GOT3 (cell line): ENCODE measurements at places on chromosomes 1 and 21.
A peak's percentile ranks its signal among the peaks of the same experiment; 100 is the strongest.

DNA sequence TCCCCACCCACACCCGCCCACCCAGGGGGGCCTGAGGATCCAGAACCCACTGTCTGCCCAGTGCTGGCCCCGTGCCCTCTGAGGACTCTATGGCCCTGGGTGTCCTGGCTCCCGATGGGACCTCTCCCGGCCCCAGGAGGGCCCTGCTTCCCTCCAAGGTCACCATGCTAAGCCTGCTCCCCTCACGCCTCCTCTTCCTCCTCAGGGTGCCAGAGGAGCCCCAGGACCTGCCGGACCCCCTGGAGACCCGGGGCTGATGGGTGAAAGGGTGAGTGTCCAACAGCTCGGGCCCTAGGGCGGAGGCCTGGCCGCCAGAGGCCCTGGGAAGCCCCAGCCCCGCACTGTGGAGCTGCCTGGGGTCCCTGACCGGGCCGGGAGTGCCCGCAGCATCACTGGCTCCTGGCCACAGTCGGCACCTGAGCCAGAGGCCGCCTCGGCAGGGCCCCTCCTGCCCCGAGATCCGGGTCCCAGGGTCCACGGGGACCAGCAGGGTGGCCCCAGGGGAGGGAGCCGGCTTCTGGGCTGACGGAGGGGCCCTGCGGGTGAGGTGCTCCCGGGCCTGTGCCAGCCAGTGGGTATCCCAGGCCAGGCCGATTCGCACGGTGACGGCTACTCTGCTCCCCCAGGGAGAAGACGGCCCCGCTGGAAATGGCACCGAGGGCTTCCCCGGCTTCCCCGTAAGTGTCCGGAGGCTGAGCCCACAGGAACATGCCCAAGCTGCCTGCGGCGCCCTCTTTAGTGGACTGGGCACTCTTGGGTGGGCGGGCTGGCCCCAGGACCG lies 16.1 kb downstream of the COL6A1 start:
- DNase-seq: no peak

- peak; percentile 49 for DNase-seq
Measured at GRCh38 chr1:46522184-46522968, 29.1 kb downstream of the KNCN start.

DNA sequence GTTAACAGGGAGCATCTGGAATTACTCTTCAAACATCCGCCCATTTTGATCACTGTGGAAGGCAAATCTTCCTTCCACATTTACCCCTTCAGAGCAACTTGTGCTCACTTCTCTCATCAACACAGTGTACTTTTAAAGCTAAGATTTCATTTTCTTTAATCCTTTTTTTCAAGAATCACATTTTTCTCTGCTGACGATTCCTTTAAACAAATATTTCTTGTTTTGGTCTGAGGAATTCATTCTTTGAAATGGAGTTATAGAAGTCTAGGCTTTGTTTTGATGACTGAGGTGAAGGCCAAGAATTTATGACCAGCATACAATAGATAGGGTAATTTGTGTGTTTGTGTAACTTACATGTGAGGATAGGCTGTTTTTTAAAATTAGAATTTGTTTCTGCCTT lies 25.6 kb downstream of the LRRC42 start:
- DNase-seq: no peak

DNA sequence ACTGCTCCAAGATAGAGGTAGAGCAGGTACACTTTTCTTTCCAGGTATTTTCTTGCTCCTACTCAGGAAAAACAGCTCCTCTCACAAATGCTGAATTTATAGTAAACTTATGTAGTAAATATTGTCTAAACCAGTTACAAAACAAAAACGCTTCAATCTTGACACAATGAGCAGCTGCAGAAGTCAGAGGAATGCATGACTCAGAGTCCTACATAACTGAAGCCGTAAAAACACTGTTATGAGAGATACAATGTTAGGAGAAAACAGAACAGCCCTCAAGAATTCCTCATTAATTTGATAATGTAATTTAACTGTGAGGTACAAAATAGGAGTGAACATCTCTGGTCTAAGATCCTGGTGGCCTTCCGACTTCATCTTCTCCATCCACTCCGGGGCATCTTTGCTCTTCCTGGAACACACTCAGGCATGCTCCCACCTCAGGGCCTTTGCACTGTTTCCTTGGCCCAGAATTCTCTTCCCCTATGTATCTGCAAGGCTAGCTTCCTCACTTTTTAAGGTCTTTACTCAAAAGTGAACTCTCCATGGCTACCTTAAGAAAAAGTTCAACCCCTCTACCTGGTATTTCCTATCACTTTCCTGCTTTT lies 138.5 kb downstream of the SLC45A1 start:
- no peak for DNase-seq

DNA sequence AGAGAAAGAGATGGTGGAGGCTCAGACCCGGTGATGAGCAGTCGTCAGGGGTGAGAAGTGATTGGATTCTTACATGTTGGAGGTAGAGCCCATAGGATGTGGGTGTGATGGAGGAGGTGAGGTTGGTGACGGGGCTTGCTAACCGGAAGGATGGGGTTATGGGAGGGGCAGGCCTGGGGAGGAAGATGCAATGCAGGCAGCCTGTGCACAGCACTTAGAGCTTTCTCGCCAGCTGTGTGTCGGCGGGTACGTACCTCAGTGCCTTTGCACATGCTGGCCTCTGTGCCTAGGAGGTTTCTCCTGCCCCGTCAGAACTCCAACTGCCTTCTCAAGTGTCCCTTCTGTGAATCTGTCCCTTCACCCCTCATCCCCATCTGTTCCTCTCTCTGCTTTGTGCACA lies 2.9 kb upstream of the BSND start:
- DNase-seq: no peak

DNA sequence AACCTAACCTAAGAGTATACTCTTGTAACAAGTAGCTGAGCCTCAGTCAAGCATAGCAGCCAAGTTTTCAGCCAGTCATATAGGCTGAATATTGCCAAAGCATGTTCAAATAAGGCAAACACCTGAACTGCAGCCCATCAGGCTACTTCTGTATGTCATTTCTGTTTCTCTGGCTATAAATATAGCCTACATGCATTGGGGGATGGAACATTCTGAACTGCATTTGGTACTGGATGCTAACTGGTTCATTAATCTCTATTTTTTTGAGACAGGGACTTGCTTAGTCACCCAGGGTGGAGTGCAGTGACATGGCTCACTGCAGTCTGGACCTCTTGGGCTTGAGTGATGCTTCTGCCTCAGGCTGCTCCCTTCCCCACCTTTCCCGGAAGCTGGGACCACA lies 37.3 kb downstream of the MAST2 start:
- DNase-seq: no peak

DNA sequence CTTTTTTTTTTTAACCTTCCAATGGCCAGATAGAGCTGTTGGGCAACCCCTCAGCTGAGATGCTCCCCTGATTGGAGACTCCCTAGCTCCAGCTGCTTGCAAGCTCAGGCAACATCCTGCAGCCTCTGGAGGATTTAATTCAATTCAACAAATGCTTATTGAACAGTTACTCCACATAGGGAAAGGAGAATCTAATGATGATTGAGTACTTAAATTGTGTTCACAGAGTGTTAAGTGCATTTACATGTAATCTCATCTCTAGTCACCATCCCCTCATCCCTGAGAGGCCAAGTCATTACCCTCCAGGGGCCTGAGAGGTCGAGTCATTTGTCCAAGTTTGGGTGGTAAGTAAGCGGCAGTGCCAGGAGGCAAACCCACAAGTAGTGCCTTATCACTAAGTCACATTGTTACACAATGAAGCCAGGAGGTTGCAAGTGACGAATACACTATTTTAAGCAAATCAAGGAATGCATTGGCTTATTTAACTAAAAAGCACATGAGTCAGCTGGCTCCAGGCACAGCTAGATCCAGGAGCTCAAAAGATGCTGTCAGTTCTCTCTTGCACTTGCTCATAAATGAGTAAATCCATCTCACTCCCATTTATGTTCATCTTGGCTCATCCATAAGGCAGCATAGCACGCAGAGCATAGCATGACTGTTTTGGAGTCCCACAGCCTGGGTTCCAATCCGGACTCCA lies 64.3 kb downstream of the OPTC start:
- peak; percentile 67 for DNase-seq

- DNase-seq: no peak
Measured at GRCh38 chr1:9606948-9607347, 18.2 kb downstream of the TMEM201 start.

GRCh38 chr1:35544976-35545375 lies 12.2 kb downstream of the KIAA0319L start:
- no peak for DNase-seq

- no peak for DNase-seq
Measured at GRCh38 chr1:18830596-18830995, 28.9 kb downstream of the TAS1R2 start.

GRCh38 chr1:53189061-53189460 lies 7.6 kb upstream of the CPT2 start:
- DNase-seq: no peak

DNA sequence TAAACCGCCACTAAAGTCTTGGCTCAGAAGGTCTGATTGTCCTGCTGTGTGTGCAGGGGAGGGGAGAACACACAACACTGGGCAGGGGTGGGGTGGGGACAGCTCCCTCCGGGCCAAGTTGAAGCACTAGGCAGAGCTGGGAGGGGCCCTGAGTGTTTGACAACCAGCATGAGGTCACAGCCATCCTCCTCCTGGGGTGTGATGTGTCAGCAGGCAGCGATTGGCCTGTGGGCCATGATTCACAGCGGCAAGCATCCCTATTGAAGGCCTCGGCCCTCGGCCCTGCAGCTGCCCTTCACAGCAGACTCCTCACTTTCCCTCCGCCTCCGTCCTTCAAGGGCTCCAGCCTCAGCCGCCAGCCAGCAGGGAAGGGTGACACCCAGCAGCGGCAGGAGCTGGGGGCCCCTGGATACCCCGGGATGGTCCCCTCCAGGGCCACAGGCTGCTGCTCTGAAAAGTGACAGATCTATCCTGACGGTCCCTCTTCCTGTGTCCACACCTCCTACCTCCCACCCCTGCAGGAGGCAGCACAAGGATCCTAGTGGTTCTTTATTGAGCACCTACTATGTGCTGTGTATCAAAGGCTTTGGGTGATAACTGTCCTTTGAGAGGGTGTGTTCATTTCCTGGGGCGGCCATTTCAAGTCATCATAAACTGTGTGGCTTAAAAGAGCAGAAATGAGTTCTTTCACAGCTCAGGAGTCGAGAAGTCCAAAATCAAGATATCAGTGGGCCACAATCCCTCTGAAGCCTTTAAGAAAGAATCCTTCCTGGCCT lies 66.0 kb upstream of the SLC25A33 start:
- DNase-seq: peak; percentile 59

GRCh38 chr1:115239426-115239825 lies 98.6 kb downstream of the NGF start:
- DNase-seq: no peak

DNA sequence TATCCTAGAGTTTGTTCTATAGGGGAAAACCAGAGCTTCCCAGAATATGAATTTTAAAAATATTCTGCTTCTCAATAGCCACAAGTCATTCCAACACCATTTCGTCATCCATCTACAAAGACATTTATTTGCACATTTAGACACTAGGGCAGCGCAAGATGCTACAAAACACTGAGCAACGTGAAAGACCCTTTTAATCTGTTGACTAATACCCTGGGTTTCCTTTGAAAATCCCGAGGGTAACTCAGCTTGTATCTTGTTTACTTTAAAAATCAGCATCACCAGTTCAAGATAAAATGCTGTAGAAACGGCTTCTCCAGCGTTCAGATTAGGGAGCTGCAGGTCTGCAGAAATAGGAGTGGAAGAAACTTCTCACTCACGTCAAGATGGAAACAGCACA lies 13.5 kb downstream of the PDPN start:
- DNase-seq: no peak

GRCh38 chr1:84077476-84078107 lies 66.5 kb upstream of the PRKACB start:
- DNase-seq: peak; percentile 26

DNA sequence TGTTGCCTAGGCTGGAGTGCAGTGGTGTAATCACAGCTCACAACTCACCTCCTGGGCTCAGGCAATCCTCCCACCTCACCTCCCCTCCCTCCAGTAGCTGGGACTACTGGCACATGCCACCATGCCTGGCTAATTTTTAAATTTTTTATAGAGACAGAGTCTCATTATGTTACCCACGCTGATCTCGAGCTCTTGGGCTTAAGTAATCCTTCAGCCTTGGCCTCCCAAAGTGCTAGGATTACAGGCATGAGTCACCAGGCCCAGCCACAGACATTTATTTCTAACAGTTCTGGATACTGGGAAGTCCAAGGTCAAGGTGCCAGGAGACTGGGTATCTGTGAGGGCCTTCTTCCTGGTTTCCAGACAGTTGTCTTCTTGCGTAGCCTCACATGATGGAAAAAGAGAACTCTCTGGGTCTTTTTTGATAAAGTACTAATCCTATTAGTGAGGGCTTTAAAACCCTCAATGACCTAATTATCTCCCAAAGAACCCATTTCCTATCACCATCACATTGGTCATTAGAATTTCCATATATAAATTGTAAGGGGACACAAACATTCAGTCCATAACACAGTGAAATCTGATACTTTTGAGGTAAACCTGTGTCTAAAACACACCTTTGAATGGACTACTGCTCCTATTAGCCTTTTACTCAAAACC lies 67.9 kb downstream of the PHACTR4 start:
- DNase-seq: no peak

- DNase-seq: no peak
Measured at GRCh38 chr1:224067621-224068457, 46.1 kb upstream of the FBXO28 start.

- no peak for DNase-seq
Measured at GRCh38 chr1:29824511-29825273, 588.4 kb downstream of the PTPRU start.

GRCh38 chr1:173888749-173889148 lies 20.6 kb downstream of the ZBTB37 start:
- DNase-seq: no peak

GRCh38 chr1:159492575-159493323 lies 43.1 kb downstream of the OR10J5 start:
- DNase-seq: no peak

DNA sequence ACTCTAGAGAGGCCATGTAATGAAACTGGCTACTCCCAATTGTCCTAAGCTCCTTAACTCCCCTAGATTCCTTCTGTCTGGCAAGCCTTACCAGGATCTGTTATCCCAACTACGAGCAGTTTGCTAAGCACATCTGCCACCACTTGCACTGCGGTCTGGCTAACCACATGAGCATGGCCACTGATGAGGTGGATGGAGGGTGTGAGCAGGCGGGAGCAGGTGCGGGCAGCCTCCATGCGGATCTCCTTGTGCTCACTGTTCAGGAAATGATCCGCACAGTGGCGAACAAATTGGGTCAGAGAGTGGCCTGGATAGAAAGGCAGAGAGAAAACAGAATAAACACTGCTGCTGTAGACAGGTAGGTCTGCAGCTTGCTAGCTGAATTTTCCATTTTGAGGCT lies 24.0 kb downstream of the MTOR start:
- no peak for DNase-seq

DNA sequence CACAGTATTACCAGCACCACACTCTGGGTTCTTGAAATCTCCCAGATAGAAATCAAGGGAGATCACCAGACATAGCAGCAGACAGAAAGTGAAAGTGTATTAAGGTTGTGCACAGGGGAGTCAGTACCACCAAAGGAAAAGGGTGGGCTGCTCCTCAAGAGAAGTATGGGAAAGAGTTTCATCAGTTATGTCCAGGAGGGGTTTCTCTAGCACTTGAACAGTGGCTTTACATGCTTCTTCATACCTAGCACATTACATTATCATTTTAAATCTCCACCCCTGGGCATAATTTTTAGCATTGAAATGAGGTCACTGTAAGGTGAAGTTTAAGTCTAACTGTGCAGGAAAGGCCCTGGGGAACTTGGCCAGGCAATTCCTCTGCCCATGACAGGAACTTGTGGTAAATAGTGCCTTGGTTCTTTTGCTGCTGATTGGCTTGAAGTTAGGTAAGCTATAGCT lies 601.0 kb downstream of the NUF2 start:
- DNase-seq: no peak
